ENCODE measurements at places on chromosomes 2 and 18. TPM values are rescaled to one million over a fixed set of nuclear protein-coding genes. Genes with fewer than 3 reads are reported as not detected.

DNA sequence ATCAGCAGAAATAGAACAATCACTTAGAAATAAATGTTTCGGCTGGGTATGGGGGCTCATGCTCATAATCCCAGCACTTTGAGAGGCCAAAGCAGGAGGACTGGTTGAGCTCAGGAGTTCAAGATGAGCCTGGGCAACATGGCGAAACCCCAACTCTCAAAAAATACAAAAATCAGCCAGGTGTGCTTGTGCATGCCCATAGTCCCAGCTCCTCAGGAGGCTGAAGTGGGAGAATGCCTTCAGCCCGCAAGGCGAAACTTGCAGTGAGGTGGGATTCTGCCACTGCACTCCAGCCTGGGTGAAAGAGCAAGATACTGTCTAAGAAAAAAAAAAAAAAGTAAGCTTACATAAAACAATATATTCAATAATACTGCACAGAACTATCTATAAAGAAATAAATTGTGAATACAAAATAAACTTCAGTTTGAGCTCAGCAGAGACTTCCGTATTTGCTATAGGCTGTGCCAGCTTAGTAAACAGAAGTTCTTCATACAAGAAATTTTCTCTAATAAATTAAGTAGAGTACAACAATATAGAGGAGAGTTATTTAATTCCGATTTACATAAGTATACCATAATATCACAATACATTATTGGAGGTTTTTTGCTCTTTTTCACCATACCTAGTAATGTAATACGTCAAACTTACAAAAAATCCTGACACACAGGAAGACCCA, 43.6 kb downstream of the SRBD1 start:
- peak; percentile 7 for DNase-seq

DNA sequence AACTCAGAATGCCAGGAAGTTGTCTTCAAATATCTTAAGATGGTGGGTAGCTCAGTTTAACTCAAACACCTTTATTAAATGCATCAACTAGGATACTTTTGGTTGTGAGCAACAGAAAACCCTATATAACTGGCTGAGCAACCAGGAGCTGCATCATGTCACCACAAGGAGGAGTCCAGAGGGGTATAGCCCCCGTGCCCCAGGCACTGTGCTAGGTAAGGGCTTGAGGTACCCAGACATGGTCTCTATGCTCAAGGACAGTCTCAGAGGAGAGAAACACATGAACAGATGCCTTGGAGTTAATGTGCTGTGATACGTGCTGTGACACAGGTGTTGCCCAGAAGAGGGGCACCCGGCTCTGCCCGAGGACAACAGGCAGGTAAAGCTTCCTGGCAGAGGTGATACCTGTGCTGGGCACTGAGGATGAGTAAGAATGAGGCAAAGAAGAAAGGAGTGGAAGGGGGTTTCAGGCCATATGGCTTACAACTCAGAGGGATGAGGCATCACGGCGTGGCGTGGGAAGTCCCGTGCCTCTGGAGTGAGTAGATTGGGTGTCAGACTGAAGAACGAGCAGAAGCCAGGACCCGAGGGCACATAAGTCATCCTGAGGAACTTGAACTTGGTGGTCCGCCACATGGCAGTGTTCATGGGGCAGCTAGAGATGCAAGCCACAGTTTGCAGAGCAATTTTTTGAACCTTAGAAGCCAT, 32.0 kb upstream of the CAB39 start:
- DNase-seq = peak; percentile 62

- DNase-seq = no peak
Measured at GRCh38 chr2:105737980-105738657, 6.6 kb upstream of the NCK2 start.

DNA sequence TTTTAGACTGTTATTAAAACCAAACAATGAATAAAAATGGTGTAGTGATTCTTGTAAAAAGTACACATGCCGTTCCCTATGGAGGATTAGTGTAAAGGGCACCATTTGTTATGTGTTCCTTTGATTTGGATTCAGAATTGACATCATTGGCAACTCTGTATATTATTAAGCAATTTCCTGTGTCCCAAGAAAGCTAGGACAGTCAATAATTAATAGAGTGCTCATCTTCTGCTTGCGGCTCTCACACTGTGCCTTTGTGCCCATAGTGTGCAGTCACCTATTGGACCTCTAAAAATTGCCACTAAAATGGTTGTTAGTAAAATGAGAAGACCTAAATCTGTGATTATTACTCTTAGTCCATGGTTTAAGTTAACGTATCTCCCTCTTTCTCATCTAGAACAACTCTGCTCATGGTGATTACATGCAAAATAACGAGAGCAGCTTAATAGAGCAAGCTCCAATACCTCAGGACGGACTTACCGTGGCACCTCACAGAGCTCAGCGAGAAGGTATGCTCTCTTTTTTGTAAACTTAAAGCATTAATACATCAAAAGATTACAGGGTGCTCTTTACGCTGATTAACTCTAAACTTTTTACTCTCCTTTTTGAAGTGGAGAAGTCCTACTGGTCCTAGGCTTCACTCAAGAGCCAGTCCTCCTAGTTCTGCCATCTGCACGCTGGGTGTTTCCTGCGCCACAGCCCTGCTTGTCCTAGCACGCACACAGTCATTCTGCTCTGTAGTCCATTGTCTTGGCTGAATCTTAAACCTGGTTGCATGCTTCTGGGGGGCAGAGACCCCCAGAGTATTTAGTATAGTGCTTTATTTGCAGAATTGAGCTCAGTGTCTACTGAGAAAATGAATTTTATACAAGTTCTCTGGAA, 16.7 kb downstream of the ZCCHC2 start:
- DNase-seq = no peak

DNA sequence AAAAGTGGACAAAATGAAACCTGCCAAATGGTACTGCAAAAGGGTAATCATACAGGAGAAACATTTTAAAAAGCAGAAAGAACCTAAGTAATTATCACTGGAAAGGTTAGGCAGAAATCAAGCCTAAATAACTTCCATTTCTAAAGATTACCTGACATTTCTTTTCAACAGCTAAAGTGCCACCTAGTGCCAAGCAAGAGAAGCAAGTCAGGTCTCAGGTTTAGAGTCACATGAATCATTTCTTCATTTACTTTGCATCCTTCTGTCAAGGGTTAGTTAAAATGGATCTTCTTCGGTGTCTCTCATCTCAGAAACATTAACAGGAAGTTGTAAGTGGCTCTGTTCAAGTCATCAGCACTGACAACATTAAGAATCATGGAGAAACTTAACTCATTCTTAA, 90.3 kb downstream of the AKAIN1 start:
- DNase-seq = no peak

- no peak for DNase-seq
Measured at GRCh38 chr18:34709104-34709503, 994 bp upstream of the DTNA start.

Gene SCN3A
- total RNA-seq = 0.23 TPM
